ENCODE measurements at places on chromosomes 12 and 14.

GRCh38 chr14:93962701-93963601 is 13.4 kb downstream of the ASB2 start:
- DNase-seq: peak; percentile 53

- DNase-seq: no peak
Measured at GRCh38 chr14:55500219-55500701, 59.8 kb upstream of the TBPL2 start.

DNA sequence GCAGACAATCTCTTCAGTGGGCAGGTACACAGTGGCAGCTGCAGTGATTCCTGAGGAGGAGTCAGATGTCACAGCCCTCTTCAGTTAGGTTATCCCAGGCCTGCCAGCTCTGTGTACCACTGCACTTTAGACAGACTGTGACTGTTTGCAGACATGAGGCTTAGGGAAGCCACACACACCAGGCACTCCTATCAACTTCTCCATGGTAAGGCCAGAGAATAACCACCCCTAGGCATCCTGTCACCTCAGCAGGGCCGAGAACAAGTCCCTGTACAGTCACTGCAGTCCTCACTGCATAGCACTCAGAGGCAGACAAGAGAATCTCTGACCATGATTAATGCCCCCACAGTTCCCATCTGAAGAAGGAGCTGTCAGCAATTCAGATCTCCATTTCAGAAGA is 296.5 kb downstream of the GALC start:
- DNase-seq: no peak

DNA sequence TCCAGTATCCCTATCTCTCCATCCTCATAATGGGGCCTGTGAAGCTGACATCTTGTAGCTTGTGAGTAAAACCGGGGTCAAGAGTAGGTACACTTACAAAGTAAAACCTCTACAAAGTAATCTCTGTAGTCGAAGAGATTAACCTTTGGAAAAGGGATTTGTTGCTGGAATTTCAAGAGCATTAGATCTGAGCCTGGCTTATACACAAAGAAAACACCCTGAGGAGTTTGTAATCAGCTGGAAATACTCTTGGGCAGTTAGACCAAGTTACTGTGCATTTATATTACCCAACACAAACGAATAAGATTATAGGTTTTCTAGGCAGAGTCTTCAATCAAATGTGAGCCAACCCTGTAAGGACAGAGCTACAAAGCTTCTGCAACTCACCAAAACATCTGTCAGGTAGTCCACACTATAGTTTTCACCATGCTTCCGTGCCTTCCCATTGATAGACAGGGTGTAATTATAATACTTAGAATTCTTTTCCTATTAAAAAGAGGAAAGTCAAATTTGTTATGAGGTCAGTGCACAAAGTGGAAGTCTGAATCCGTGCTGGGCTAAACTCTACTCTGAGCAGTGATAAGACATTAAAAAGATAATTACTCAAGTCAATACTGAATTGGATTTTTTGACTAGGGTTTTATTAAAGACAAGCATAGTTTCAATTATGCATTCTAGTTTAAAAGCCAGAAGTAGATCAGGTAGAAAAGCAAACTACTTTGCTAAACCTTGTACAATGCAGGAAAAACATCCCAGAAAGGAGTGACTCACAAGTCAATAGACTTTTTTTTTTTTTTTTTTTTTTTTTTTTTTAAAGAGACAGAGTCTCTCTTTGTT is 14.6 kb downstream of the GNS start:
- DNase-seq: no peak

DNA sequence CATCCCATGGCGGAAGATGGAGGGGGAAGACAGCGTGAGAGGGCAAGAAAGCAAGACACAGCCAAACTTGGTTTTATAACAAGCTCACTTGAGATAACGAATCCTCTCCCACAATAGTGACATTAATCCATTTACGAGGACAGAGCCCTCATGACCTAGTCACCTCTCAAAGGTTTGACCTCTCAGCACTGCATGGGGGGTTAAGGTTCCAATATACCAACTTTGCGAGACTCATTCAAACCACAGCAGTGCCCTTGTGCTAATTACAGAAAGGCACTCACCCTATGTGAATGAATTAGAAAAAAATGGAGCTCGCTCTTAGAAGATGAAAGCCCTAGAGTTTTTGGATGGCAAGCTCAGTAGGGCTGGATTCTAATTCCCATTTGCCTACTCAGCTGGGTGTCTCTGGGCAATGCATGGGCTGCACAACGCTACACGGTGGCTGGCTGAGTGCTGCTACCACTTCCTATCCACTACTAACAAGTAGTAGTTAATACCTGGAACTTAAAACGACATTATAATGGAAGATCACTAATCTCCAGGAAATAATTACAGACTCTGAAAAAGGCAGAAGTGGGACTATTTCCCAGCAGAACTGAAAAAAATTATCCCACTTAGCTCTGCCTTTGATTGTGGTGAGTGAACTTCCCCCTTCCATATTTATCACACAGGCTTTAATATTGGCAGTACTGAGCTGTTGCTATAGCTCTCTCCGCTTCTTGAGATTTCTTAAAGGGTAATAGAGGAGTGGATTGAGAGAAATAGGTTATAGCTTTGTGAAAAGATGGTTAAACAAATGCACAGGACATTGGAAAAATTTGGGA is 27.5 kb downstream of the TESPA1 start:
- no peak for DNase-seq

- DNase-seq: no peak
Measured at GRCh38 chr12:82176761-82177490, 181.3 kb downstream of the CCDC59 start.

- no peak for DNase-seq
Measured at GRCh38 chr14:39102265-39102968, 618 bp downstream of the SEC23A start.

DNA sequence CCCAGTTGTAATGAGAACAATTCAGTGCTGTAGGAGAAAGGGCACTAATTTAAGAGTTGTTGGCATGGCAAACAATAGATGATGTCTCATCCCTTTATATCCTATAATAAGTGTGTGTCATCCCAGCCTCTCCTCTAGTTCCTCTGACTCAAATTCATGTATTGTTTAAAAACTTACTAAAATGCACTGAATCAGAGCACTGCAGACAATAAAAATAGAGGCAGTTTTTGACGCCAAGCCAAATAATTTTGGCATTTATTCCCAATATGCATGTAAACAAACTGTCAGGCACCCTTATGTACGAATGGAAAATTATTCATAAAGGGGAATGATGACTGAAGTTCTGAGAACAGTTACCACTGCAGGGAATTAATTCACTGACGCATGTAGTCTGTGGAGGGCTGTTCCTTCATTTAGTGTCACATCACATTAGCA is 57.9 kb upstream of the TMX1 start:
- no peak for DNase-seq

GRCh38 chr12:53078425-53079225 is 565 bp downstream of the SPRYD3 start:
- no peak for DNase-seq

DNA sequence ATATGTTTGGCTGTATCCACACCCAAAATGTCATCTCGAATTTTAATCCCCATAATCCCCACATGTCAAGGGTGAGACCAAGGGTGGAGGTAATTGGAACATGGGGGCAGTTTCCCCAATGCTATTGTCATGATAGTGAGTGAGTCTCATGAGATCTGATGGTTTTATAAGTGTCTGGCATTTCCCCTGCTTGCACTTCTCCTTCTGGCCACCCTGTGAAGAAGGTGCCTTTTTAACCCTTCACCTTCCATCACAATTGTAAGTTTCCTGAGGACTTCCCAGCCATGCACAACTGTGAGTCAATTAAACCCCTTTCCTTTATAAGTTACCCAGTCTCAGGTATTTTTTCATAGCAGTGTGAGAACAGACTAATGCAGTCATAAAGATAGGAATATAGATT is 216.7 kb upstream of the SSTR1 start:
- no peak for DNase-seq

GRCh38 chr12:103538397-103538796 is 42.6 kb upstream of the C12orf42 start:
- no peak for DNase-seq

DNA sequence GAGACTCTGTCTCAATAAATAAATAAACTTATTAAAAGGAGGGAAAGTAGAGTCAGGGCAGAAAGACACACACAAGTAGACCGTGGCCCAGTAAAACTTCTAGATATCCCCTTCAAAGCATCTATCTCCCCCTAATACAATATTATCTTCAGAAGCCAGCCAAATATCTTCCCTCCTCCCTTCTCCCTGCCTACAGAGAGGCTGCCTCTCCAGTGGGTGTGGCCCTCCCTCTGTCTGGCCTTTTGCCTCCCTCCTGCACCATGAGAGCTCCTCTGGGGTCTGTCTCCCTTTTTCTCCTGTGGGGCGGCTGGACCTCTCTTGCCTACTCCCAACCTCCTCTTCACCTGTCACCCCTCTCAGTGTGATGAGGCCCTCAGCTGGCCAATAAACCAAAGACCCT is 139.2 kb downstream of the EGLN3 start:
- DNase-seq: no peak

DNA sequence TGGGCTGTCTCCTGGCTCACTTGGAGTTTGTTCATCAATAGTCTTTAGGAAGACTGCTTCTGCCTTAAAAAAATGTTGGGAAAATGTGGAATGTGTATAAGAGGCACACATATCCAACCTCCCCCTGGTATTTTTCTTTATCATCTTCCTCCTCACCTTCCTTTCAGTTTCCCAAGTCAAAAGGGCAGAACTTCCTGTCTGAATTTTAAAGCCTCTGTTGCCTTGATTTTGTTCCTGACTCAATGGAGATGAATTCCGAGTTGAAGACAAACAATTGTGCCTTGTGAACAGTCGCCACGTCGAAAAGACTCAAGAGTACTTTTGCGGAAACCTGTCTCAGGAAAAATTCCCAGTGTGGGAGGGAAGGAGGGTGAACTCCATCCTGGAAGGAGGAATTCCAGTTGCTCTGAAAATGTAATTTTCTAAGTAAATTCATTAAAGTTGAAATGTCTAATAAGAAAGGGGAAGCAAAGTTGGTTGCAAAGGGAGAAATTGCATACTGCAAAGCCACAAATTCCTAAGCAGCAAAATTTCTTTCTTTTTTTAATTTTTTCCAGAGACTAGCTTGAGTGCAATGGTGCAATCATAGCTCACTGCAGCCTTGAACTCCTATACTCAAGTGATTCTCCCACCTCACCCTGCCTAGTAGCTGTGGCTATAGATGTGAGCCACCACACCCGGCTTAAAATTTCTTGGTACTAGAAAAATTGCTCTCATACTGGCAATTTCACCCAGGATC is 50.2 kb upstream of the ELK3 start:
- no peak for DNase-seq

DNA sequence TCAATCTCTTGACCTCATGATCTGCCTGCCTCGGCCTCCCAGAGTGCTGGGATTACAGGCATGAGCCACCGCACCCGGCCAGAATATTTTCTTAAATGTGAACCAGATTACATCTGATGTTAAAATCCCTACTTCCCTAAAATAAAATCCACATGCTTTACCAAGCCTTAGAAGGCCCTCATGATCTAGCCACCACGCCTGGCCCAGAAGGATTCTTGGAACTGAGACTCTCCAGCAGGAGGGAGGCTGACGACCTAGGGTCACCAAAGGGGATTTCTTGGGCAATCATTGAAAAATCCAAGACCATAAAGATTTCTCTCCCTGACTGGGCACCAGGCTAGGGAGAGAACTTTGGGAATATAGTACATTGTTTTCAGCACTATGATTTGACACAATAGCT is 25.2 kb upstream of the RASSF3 start:
- no peak for DNase-seq

- no peak for DNase-seq
Measured at GRCh38 chr14:34797747-34798583, 77.2 kb downstream of the BAZ1A start.

DNA sequence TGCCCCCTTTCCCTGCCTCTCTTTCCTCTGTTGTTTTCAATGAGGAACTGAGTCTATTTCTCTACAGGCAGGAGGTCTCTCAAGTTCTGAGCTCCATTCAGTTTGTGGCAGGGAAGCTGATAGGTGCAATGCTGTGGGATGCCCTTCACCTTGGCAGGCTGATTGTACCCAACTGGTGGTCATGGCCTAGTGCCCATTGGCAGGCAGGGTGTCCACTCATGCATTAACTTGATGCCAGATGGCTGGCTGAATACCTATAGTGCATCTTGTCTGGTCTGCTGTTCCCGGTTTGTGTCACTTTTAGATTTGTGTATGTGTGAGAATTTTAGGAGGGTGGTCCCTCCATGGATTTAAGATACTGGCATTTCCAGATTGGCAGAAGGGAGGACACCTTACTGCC is 20.0 kb upstream of the ITGA5 start:
- DNase-seq: no peak

Measured in activated CD4-positive, CD25-positive, alpha-beta regulatory T cell treated with anti-CD3 and anti-CD28 coated beads, Interleukin-2, amount 50 U/mL, for 72 hours (primary cell).